ENCODE measurements at places on chromosomes 13 and 19.

DNA sequence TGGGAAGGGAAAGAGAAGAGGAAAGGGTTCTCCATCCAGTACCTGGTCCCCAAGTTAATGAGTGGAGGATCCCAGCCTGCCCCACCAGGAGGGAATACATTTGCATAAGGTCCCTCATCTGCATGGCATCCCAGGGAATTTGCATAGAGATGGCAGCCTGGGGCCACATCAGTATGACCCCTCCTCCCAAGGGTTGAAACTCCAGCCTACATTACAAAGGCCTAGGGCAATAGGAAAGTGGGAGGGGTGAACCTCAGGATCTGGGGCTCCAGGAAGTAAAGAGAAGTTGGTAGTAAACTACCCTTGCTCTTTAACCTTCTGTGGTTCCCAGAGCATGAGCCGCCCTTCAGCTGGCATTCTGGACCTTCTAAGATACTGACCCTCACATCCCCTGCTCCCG lies 6.8 kb upstream of the NECTIN2 start:
- DNase-seq, result no peak

DNA sequence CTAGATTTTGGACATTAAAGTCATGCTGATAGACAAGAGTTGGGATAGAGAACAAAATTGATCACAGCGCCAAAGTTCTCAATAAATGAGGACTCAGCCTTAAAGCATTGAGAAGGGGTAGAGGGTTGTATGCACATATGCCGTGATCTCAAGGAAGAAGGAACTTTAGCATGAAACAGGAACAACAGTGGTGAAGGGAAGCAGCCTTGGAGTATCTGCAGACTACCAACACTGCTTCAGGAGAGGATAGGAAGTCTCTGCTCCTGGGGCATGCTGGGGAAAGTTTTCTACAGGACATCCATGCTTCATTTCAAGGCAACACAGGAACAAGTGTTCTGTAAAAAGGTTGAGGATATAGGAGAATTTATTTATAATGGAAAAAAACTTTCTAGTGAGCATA lies 111.9 kb upstream of the MLNR start:
- DNase-seq, result no peak

DNA sequence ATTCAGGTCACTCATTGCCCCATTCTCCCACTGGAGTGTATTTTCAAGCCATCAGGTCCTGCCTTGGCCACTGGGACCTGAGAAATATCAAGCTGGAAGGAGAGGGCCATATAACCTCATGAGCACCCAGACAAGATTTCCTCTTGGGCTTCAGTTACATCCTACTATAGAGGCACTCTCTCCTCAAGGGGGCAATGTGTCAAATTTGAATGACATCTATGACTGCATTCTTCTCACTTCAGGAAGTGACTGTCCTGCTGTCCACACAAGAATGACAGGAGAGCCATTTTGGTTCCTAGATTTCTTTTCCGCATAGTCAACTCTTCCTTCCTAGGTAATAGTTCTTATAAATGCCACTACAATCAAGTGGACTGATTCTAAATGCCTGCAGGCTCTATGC lies 416.2 kb downstream of the DIAPH3 start:
- no peak for DNase-seq

GRCh38 chr19:19056636-19057275 lies 7.0 kb upstream of the SLC25A42 start:
- DNase-seq, result no peak

DNA sequence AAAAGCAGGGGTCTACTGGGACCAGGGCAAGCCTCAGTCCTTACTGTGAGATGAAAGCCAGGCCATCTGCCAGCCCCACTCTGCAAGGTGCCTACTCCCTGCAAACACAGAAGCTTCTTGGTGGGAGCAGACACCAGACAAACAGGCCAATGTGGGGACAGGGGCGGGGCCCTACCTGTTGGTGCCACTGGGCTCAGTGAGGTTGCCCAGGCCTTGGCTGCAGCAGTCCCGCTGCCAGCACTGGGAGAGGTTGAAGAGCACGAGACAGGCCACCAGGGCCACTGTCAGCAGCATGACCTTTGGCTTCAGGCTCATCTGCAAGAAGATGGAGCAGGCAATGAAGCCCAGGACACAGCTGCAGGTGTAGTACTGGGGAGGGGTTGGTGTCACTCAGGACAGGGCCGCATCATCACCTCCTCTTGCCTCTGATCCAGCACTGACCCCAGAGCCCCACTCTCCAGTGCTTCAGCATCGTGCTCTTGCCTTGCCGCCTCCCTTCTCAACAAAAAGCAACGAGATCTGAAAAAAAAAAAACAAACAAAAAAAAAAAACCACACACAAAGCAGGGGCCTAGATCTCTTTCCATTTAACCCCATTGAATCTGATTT lies 72.6 kb downstream of the NBEA start:
- no peak for DNase-seq

DNA sequence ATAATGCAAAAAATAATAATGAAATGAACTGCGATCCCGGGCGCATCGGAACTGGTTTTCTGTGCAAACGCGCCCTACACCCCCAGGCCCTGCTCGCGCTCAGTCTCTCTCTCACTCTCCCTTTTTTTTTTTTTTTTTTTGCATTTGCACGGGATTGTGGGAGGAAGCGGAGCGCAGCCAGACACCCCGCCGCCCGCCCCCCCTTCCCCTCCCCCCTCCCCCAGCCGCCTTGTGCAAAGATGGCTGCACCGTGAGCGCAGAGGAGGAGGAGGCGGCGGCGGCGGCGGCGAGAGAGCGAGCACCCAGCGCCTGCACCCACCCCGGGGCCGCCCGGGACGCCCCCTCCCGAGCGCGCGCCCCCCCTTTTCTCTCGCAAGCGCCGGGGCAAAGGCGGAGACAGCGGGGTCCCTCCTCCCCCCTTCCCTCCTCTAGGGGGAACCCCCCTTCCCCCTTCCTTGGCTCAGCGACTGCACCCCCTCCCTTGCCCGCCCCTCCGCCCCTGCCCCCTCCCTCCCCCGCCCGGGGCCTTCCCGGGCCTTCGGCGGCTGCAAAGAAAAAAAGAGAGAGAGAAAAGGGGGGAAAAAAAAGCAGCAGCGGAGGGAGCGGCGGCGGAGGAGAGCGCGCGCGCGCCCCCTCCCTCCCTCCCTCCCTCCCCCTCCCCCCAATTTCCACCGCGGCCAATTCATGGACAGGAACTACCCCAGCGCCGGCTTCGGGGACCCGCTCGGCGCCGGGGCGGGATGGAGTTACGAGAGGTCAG lies at the start of gene PRR12:
Gene PRR12 (plus strand): TSS at position 212 of the 760 bp plus-strand sequence. CDS start 473 bp downstream, at position 685.
- no peak for DNase-seq

DNA sequence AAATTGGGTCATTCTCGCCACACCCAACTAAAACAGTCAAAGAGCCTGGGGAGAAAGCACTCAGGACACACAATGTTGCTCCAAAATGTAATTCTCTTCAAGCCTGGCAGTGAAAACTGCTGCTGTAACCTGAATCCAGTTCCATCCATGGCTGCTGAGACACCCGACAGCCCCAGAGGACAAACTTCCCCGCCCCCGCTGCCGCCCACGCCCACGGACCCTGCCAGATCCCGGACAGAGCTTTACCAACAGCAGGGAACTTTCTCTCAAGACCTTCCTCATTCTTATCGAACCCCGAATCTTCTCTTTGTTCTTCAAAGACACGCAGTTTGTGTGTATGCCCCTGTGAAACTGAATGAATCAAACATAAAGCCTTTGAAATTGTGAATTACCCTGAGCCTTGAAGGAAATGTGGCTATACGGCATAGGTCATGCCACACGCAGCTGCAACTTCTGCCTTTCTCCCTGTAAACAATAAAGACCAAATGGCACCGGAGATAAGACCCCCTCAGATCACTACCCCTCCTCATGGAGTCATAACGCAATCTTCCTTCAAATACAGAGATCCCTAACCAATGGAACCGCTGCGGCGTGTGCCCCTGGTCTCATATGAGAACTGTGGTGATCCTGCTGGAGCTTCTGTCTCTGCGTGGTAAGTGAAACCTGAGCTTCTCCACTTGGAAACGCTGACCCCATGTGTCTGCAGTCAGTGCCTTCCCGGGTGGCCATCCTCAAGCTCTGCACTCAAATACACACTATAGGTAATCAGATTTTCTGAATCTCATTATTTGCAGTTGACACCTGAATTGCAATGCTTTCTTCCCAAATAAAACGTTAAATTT lies 4.8 kb upstream of the LAMP1 start:
- DNase-seq, result no peak

DNA sequence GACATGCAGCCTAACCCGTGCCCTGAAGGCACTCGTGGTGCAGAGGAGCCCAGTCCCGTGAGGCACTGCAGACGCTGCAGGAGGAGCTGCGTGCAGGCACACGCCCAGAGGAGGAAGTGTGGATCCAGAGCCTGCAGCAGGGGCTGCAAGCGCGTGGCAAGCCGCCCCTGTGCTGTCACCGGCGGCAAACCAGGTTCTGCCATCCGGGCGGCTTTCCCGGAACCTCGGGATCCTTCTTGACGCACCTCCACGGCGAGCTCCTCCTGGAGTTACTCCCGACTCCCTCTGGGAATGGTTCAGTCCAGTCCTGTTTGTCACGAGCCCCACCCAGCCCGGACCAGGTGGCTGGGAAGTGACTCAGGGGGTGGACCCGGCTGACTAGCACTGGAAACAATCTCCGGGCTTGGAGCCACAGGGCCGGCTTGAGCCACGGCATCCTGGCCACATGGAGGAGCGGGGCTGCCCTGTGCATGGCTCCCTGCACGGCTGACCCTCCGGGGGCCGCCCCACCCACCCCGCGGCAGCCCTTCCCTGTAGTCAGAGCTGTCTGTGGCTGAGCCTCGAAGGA lies 10.2 kb downstream of the DPP9 start:
- DNase-seq, result no peak

- no peak for DNase-seq
Measured at GRCh38 chr13:23753458-23753857, 135.7 kb downstream of the MIPEP start.

DNA sequence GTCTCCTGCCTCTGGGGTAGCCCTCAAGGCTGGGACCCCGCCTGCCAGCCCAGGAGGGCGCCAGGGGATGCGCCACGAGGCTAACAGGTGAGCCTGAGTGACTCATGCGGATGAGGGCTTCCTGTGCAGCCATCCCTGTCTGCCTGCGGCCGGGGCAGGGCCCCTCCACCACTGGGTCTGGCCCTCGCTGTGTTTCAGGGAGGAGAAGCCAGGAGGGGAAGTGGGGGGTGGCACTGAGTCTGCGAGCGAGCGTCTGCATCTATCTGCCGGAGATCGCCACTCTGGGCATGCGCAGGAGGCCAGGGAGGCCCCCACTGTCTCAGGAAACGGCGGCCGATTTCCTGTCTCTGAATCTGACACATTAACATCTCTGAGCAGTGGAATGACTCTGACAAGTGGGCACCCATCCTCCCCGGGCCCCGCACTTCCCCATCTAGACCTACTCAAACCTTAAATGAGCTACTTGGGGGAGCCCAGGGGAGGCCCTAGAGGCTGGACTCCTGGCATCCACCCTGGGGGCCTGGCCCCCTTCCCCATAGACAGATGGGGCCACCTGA lies 19.7 kb downstream of the RFX1 start:
- no peak for DNase-seq

- DNase-seq, result no peak
Measured at GRCh38 chr13:27264181-27264580, 6.4 kb upstream of the RASL11A start.

DNA sequence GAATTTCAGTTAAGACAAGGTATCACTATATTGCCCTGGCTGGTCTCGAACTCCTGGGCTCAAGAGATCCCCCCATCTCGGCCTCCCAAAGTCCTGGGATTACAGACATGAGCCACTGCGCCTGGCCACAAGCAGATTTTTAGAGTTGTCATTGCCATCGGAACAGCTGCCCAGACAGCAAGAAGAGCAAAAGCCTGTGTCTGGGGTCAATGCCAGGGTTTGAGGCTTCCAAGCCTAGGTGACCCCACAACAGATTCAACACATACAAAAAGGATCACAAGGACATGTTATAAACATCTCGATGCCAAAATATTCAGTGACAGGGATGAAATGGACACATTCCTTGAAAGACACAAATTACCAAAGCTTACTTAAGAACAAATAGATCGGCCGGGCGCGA lies 40.1 kb upstream of the KLF2 start:
- DNase-seq, result no peak

- DNase-seq, result no peak
Measured at GRCh38 chr19:41233748-41234240, 14.8 kb downstream of the AXL start.

GRCh38 chr19:46442808-46443450 lies 14.2 kb upstream of the PNMA8C start:
- DNase-seq, result no peak

DNA sequence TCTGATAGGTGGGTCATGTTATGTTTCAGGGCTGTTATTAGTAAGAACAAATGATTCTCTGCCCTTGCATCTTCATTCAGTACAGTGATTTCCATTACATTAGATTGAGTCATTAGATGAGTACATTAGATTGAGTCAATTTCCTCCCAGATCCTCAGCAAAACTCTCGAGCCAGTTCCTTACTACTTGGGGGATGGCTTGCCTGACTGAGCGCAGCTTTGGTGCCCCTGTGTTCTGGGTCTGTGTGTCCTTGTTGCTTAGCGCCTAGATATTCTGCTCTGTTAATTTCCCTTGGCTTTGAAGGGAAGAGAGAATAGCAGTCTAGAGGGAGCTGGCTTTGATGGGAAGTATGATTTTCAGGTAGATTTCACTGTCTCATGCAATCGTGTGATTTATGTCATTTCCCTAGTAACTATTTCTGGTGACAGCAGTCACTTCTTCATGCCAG lies 19.1 kb upstream of the SCEL start:
- DNase-seq, result no peak

- peak; percentile 99 for DNase-seq
Measured at GRCh38 chr19:3762501-3763459, at the start of gene MRPL54. Gene MRPL54, plus strand, starts transcription at chr19:3762682. Its CDS starts 19 bp downstream, at chr19:3762701.

GRCh38 chr19:28437390-28438346 lies 775.3 kb downstream of the UQCRFS1 start:
- no peak for DNase-seq

- no peak for DNase-seq
Measured at GRCh38 chr19:40862333-40862732, 12.1 kb upstream of the CYP2A6 start.

- DNase-seq, result peak; percentile 17
Measured at GRCh38 chr19:27794494-27795042, 1418.4 kb downstream of the UQCRFS1 start.

DNA sequence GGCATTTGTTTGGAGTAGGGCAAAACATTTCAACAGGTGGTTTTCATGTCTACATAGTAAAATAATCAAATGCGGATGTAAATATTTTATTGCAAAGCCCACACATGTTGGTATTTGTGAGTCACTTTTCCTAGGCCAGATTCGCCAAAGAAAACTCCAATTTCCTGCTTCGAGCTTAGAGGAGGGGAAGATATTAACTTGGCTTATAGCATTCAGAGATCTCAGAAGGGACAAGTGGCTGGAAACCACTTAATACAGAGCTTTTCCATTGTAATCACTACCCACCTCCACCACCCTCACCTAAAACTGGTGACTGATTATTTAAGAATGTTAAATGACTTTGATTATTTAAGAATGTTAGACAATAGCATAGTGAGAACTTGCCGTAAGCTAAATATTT lies 530.6 kb upstream of the SPRY2 start:
- DNase-seq, result no peak

- no peak for DNase-seq
Measured at GRCh38 chr13:62678039-62678438, 1262.4 kb upstream of the PCDH20 start.

GRCh38 chr13:113027566-113027965 lies 58.6 kb downstream of the MCF2L start:
- DNase-seq, result no peak

Measured in brain pericyte (primary cell).